ENCODE measurements at places on chromosomes 16 and 17. TPM values are rescaled to one million over a fixed set of nuclear protein-coding genes. Genes with fewer than 3 reads are reported as not detected.

DNA sequence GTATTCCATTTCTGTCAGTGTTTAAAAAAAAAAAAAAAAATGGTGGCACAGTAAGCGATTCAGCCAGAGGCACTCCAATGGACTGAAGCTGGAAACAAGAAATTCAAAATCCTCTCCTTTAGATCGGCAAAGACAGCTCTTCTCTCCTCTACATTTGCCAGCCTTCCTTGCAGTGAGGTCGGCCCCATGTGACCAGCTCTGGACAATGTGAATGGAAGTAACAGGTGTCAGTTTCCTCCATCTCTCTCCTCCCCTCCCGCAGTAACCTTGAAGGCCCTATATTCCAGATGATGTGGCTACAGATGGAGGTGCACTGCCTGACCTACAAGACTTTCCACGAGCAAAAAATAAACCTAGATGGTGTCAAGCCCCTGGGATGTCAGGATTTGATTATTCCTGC, 15.0 kb downstream of the CUEDC1 start:
- DNase-seq = no peak

GRCh38 chr17:38943607-38944006, 18.2 kb downstream of the LASP1NB start:
- DNase-seq = no peak

DNA sequence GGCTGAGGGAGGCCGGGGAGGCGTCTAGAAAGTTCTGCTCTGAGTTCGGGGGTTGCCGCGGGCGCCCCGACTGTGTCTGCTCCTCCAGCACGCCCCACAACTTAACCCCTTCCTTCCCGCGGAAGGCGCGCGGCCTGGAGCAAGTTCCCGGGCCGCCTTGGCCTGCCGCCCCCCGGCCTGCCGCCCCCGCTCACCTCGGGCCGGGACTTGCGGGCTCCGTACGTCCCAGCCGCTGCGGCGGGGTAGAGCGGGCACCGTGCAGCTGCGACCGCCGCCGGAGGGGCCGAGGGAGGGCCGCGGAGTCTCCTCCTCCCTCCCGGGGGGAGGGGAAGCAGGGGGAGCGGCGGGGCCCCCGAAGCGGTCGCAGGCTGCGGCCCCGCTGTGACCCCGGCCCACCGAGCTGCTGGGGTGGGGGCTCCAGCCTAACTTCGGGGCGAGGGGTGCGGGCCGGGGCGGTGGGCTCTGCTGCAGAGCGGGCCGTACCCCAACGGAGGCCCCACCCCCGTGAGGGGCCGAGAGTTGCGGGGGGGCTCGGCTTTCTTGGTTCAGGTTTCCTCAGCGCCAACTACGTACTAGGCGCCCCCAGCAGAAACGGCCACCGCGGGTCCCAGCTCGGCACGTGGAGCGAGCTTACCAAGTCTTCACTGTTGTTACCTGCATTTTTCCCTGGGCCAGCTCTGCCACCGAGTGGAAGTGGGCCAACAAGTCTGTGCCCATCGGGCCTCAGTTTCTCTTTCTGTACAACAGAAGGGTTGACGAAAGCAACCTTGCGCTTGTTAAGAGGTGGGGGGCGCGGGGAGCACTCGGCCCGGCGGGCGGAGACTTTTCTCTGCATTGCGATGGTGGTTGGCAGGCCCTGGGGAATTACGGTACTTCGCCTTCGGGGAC, at the start of gene CCDC102A:
Gene CCDC102A, minus strand, starts transcription at position 266 of the 888 bp plus-strand sequence. CDS start 7,394 bp downstream, outside the sequence.
- no peak for DNase-seq

GRCh38 chr17:69470702-69471101, 56.2 kb downstream of the MAP2K6 start:
- DNase-seq = no peak

DNA sequence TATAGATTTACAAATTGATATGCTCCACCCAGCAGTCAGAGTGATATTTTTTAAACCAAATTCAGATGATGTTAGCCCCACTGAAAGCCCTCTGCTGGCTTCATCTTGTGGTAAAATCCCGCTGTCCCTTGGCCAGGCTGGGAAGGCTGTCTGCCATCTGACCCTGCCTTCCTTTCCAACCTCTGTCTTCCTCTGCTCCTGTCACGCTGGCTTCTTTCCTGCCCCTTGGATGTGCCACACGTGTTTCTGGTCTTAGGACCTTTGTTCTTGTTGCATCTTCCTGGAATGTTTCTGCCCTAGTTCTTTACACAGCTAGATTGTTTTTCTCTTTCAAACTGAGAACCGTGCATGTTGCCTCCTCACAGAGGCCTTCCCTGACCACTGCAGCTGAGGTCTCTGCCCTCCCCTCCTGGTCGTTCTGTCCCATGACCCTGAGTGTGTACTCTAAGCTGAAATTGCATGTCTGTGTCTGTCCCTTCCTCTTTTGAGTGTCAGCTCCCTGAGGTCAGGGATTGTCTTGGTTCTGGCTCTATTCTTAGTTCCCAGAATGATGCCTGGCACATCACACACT, 11.4 kb downstream of the NT5M start:
- no peak for DNase-seq

DNA sequence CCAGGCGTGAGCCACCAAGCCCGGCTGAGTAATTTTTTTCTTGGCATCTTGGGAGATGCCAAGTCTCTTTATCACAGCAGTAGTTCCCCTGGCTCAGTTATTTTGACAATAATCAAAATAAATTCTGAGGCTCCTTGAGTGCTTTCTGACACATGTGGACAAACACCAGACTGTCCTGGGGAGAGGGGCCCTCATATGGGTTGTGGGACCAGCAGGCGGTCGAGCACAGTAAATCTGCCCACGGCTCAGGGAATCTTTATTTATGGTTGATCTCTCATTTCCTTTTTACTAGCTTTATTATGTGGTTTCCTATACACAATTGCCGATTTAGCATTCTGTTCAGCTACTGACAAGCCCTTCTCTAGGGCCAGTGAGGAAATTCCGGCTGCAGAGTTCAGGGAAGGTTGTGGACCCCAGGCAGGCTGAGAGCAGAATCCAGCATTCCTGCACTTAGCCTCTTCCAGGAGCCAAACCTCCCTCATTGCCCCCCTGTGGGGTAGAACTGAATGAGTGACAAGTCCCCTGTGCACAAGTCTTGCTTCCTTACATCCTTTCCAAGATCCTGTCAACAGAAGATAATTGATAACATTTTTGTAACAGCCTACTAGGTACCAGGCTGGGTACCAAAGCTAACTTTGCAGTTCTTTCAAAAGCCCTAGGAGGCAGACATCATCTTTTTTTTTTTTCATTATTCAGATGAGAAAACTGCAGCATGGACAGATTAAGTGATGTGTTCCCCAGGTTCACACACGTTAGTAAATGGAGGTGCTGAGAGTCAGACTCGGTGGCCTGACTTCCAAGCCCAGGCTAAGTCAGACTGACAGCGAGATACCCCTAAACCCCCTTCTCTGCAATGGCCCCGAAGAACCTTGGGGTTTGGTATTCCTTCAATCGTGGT, 40.2 kb downstream of the HS3ST3B1 start:
- no peak for DNase-seq

DNA sequence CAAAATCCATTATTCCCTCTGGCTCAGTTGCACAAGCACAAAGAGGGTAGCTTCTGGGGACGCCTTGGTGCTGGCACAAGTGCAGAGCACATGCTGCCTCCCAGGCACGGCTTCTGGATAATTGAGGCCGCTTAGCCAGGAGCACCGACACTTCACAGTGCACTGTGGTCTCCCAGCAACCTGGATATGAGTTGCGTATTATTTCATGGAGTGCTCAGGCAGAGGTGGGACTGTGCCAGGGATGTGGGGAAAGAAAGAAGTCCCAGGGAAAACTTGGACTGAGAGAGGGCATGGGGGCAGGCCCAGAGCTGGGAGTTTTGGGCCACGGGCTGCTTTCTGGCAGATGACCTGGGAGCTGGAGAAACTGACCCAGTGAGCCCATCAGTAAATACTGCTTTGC, 37.5 kb downstream of the MPRIP start:
- DNase-seq = no peak

- peak; percentile 20 for DNase-seq
Observed at GRCh38 chr17:45222996-45223538, 1.4 kb downstream of the FMNL1 start.

GRCh38 chr17:10114931-10115535, 83.4 kb downstream of the GAS7 start:
- DNase-seq = peak; percentile 77

- DNase-seq = no peak
Observed at GRCh38 chr17:82780971-82781893, 29.4 kb downstream of the TBCD start.

DNA sequence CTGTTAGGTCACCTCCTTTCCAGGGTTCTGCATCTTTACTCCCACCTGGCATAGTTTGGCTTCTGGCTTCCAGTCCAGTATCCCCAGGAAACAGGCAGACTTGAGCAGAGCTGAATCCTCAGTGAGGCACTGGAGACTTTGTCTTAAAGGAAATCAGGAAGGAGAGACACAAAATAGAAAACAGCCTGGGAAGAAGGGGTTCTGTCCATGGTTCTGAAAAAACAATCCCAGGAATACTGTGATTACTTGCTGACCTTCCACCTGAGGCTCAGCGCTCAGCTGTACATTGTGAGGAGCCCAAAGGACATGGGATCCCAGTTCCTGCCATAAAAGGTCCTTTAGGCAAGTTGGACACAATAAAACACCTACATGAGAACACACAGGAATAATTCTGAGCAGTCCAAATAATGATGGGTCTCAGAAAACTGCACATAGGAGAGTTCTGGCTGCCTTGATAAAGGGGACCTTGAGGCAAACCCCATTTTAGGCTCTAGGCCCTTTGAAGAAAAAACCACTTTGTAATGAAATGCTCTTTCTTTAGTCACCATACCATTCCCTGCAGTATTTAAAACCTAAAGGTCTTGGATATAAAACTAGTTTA, 81.4 kb upstream of the CRHR1 start:
- DNase-seq = no peak

GRCh38 chr17:14827396-14827919, 437.7 kb downstream of the PMP22 start:
- DNase-seq = no peak

- peak; percentile 29 for DNase-seq
Observed at GRCh38 chr17:49967621-49968404, 1.2 kb upstream of the DLX4 start.

DNA sequence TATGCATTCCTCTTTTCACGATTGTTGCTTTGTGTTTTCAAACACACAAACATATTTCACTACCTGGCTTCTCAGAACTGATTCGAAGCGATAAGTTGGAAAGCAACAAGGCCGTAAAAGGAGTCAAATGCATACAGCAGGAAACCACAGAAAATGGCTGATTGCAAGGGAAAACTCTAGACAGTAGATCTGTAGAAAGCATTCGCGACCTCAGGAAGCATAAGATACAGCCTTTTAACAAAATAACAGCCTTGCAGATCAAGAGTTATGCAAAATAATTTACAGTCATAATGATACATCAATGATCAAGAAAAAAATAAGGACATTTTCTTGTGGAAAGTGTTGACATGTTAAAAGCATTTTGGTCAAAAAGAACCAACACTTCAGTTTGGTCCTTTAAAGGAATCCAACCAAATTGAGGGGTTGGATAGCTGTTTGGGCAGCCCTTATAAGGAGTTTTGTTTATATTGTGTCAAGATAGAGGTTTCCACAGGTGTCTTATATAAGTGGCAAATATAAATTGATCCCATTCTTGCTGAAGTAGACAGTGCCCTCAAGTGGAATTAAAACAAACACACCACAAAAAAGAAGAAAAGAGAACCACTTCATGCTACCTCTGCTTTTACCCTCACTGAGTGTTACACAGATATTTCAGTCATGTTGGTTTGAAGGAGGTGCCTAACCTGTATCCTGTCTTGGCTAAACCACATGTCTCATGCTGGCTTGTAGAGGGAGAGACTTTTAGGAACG, 5.5 kb downstream of the CYLD start:
- DNase-seq = no peak

- no peak for DNase-seq
Observed at GRCh38 chr16:85455534-85455933, 157.6 kb upstream of the GSE1 start.

DNA sequence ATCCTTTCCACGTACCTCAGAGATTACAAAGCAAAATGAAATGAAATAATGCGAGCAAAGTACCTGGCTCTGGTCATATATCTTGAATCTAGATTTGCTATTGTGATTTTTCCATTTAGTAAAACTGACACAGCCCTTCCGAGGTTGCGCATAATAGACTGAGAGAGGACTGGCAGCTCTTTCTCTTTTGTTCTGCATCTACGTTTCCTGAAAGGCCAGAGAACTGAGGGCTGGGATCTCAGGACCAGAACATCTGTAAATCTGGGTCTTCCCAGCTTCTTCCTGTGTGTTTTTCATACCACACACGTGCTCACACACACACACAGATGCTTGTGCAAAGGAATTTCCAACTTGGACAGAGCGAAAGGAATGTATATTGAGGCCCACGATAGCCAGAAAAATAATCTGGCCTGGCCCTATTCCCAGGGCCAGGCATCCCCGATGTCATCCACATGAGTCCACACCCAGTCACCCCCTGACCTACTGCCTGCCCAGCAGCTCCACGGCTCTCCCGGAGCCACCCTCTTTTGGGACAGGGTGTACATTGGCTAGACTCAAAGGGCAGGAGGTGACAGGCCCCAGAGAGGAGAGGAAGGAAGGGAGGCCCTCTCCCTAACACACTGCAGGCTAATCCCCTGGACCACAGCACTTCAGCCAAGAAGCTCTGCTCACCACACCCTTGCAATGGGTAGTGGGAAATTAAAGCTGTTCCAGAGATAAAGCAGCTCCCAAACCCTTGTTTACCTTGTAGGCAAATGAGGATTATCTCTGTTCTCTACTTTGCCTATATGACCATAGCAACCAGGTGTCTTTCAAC, 41.8 kb downstream of the NOL11 start:
- no peak for DNase-seq

DNA sequence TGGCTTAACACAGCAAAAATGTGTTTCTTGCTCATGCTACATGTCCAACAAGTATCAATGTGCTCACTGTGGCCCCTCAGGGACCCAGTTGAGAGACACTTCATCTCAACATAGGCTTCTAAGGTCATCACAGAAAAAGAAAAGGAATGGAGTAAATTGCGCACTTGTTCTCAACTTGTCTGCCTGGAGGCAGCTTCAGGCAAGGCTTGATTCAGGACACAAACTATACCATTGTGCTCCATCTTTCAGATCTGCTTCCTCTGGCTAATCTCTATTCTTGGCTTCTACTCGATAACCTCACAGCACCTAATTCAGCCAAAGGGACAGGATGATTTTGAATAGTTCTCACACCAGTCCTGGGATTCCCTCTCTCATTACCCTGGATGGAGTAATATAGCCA, 35.6 kb downstream of the HS3ST2 start:
- DNase-seq = no peak

Gene SLC13A5
- total RNA-seq = 0.41 TPM

Gene CCDC200
- not detected for total RNA-seq

Gene DHRS7B
- total RNA-seq = 11.4 TPM

Gene EXOC3L1
- 1.2 TPM for total RNA-seq

Gene RCVRN
- total RNA-seq = under 0.01 TPM

Gene FBXO39
- total RNA-seq = not detected

Gene MFAP4
- total RNA-seq = 0.82 TPM

Gene PRSS33
- total RNA-seq = not detected

Gene CEP295NL
- total RNA-seq = 1.2 TPM

Measured in frontal cortex (tissue), 4 donors.